ENCODE measurements at places on chromosomes 12 and 14. TPM values are rescaled to one million over a fixed set of nuclear protein-coding genes. Genes with fewer than 3 reads are reported as not detected.

DNA sequence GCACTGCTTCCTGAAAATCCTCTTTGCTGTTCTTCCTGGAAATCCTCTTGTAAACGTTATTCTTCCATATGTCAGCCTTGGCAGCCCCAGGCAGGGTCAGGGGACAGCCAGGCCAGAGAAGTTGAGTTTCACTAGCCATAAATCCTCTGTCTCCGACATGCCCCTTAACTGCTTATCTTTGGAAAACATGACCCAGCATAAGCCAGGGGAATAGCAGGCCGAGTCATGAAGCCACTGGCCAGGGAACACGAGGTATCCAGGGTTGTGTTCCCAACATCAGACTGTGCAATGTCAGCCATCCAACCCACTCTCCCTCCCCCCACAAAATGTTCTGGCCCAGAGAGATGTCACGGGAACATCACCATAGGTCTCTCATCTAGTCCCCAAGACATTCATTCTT, 453.9 kb downstream of the MED13L start:
- no peaks in the 10 kb centered on the region for H3K4me1 ChIP-seq
- no peaks in the 10 kb centered on the region for H3K36me3 ChIP-seq
- no peak for DNase-seq
- no peak overlapping the region for H3K4me3 ChIP-seq
- no peaks in the 10 kb centered on the region for H3K27me3 ChIP-seq
- H3K27ac ChIP-seq, result no peak overlapping the region

The ALDH6A1 gene
- polyA plus RNA-seq, result 9.4 TPM

DNA sequence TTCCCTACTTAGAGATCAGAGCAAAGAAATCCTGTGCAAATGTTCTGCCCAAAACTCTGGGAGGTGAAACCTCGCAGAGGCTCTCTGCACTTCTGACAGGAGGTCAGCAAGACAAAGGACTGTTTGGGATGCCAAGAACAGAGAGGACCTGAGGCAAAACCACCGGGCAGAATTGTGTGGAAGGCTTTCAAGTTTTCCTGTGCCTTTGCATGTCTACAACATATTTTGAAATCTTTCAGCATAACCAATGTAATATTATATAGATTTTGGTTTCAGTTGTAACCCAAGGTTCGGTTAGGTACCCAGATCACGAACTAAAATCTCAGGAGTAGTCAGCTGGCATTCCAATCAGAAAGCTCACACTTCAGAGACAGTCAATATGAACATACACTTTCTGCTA, 99.4 kb upstream of the PLEKHA5 start:
- no peak for DNase-seq
- no peaks in the 10 kb centered on the region for H3K36me3 ChIP-seq
- no peak overlapping the region for H3K27ac ChIP-seq
- no peaks in the 10 kb centered on the region for H3K4me1 ChIP-seq
- H3K4me3 ChIP-seq, result no peak overlapping the region

- peak overlapping the region; percentile 92 for H3K4me3 ChIP-seq
- H3K36me3 ChIP-seq, result no peaks in the 10 kb centered on the region
- no peaks in the 10 kb centered on the region for H3K27me3 ChIP-seq
- DNase-seq, result peak; percentile 61
- peaks cover 9% of the 10 kb centered on the region for H3K4me1 ChIP-seq
Measured at GRCh38 chr14:89417465-89418225, 612 bp upstream of the FOXN3 start.

DNA sequence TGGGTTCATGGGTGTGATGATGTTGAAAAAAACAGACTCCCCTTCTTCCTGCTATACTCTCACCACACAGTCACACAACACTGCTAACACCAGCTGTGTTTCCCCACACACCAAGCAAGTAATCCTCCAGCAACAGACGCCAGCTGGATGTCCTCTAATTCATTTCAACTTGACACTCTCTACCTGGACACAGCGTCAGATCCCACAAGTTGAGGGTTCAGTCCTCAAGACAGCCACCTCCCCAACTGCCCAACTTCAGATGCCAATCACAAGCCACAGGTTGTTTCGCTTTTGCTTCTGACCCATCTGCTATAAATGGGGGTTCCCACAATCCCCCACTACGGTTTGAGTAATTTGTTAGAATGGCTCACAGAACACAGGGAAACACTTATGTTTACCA, 49.3 kb downstream of the TMEM30B start:
- H3K36me3 ChIP-seq, result no peaks in the 10 kb centered on the region
- no peaks in the 10 kb centered on the region for H3K27me3 ChIP-seq
- H3K4me3 ChIP-seq, result no peak overlapping the region
- no peak overlapping the region for H3K27ac ChIP-seq

GRCh38 chr14:70139384-70139783, 49.4 kb downstream of the SLC8A3 start:
- H3K36me3 ChIP-seq, result peaks cover 2% of the 10 kb centered on the region
- H3K27ac ChIP-seq, result no peak overlapping the region
- no peaks in the 10 kb centered on the region for H3K27me3 ChIP-seq
- no peaks in the 10 kb centered on the region for H3K4me1 ChIP-seq
- no peak for DNase-seq

- H3K4me3 ChIP-seq, result no peak overlapping the region
- H3K36me3 ChIP-seq, result no peaks in the 10 kb centered on the region
- peaks cover 57% of the 10 kb centered on the region for H3K27me3 ChIP-seq
- peak; percentile 61 for DNase-seq
- H3K27ac ChIP-seq, result no peak overlapping the region
Measured at GRCh38 chr12:132389526-132390286, 60.3 kb upstream of the GALNT9 start.

GRCh38 chr12:105331805-105332251, 1.3 kb downstream of the C12orf75 start:
- peaks cover 9% of the 10 kb centered on the region for H3K4me1 ChIP-seq
- H3K27me3 ChIP-seq, result no peaks in the 10 kb centered on the region
- H3K27ac ChIP-seq, result peak overlapping the region; percentile 72
- peak; percentile 38 for DNase-seq
- peak overlapping the region; percentile 79 for H3K4me3 ChIP-seq
- peaks cover 21% of the 10 kb centered on the region for H3K36me3 ChIP-seq

Measured in SK-N-SH (cell line).